ENCODE measurements at places on chromosomes 1 and 21.

- DNase-seq = no peak
Observed at GRCh38 chr21:41235201-41235600, 67.2 kb downstream of the BACE2 start.

DNA sequence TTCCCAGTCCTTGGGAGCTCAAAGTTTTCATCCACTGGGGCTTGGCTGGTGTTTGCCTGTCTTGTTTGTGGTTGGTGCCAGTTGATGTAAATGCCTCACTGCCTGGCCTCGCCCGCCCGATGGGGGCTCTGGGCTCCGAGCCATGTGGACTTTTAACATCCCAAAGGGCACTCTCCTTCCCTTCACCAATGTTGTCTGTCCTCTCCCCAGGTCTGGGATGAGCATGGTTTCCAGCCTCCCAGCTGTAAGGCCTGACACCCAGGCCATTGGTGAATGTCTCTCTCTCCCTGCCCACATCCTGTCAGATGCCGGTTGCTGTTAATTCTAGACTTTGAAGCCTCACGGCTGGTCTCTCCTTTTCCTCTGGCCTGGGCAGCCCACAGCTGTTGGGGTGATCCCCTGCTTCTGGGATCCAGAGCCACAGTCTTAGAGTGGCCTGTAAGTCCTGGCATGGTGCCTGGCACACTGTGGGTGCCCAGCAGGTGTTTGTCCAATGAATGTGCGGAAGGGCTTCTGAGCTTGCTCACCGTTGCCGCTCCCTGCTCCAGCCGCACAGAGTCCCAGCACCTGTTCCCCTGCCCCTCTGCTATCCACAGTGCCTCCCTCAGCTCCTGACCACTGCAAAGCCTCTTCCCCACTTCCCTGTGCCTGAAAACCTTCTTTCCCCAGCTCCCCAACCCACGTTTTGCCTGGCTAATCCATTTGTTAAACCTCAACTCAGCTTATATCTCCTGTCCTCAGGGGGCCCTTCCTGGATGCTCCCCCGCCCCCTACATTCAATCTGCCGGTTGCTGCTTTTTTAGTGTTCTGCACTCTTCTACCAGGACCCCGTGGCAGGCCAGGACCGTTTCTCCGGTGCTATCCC lies 3.3 kb upstream of the C1orf174 start:
- no peak for DNase-seq

DNA sequence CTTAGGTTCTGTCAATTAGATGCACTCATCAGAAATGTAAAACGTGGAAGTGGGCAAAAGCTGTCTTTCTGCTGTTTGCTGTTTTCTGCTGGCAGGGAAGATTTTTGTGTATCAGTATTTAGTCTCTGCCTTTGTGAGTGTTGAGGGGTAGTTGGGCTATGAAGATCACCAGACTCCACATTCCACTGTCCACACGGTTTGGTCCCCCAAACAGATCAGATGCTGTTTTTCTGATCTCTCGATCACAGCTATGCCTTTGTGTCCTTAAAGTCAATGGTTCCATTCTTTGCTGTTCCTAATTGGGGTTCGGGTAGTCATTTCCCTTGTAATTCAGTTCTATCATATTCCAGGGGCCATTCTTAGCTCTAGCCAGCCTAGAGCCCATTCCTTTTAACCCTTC lies 27.0 kb upstream of the NPL start:
- DNase-seq = no peak

DNA sequence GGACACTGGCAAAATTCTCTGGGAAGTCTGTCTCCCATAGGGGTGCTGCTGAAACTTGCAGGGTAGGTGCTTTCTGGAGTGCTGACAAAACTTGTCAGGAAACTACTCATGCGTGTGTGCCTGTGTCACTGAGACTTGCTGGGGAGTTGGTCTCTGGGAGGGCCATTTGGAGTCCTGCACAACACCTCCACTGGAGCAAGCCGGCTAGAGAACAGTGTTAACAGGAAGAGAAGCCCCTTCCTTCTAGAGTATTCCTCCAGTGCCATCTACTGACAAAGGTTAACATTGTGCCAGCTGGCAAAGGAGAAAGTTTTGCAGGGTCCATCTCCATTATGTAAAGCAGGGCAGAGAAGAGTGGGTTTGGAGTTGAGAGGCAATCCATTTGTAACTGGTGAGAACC lies 30.0 kb downstream of the ZMYM4 start:
- no peak for DNase-seq

GRCh38 chr1:64127297-64127696 lies 76.1 kb upstream of the UBE2U start:
- DNase-seq = no peak

DNA sequence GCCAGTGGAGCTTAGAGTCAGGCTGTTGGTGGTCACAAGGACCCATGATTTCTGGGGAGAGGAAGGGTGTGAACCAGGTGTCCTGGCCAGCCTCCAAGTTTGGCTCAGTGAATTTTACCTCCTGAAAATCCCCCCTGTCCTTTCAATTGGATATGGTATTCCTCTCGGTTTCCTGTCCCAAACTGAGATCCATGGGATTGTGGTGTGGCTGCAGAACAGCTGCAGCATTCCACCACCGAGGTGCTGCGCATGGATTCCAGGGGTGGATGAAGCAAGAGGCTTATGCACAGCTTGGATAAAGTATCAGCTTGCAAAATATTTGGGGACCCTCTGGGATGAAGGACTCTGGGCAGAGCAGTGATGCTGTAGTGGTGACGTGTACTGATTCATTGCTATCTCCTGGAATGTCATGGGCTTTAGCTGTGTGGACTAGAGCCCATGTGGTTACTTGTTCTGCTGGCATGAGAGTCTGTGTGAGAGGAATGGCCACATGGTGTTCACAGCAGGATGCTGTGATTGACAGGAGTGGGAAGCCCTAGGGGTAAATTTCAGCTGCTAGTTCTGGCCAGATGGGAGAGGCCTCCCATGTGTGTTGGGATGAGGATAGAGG lies 148.7 kb upstream of the SPAG17 start:
- no peak for DNase-seq

GRCh38 chr1:84704872-84705417 lies 14.7 kb upstream of the SSX2IP start:
- no peak for DNase-seq

GRCh38 chr21:46229133-46229922 lies 754 bp upstream of the LSS start:
- DNase-seq = no peak

DNA sequence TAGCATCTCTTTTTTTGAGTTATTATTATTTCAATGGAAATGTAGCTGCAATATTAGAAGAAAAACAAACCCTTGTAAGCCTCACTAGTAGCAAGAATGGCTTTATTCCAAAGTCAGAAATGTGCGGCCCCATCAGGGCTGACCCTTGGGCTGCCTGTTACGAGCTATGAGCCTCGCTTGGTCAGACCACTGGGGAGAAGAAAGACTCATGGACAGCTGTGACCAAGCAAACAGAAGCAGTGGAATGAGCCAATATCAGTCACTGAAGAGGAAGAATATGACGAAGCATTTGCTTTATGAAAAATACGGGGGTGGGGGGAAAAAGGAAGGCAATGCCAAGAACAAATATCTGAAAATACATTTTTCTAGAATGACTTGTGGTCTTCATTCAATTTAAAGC lies 504.5 kb downstream of the LMO4 start:
- no peak for DNase-seq

- DNase-seq = no peak
Observed at GRCh38 chr1:116766616-116767469, 12.6 kb downstream of the CD2 start.

- no peak for DNase-seq
Observed at GRCh38 chr1:113036639-113037321, 36.2 kb upstream of the LRIG2 start.

GRCh38 chr1:217067642-217068041 lies 344.4 kb upstream of the ESRRG start:
- DNase-seq = no peak

- no peak for DNase-seq
Observed at GRCh38 chr21:46297338-46298271, 11.5 kb downstream of the YBEY start.

DNA sequence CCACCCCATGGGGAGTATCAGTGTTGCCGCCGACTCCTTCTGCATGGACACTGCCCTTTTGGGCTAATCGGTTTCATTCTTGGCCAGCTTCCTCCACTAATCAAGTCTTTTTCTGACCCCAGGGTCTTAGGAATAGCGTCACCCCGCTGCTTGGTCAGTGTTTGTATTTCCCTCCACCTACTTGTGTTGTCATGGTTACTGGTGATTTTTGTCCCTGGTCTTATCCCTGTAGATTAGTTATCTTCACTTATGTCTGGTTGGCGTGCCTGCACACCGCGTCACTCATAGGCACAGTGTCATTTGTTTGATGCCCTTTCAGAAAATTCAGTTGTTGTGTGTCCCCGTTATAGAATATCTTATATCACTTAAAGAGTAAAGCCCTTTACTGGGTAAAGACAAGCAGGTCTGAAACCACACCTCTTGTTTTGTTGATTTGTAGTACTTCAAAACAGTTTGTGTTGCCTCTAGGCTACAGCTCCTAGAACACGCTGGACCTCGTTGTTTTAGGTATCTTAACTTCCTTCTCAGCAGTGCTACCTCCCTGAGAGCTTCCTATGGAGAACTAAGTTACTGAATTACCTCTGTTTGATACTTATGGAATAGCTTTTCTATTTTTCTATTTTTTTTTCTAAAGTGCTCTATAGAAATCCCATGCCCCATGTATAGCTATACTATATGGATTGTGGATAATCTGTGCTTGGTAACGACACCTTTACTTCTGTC lies 868 bp downstream of the PPP1R12B start:
- DNase-seq = peak; percentile 8

GRCh38 chr21:45596704-45597318 lies 46.7 kb upstream of the PCBP3 start:
- DNase-seq = no peak

GRCh38 chr1:31476891-31477846 lies 64.2 kb downstream of the SERINC2 start:
- DNase-seq = no peak

- no peak for DNase-seq
Observed at GRCh38 chr21:36126621-36127110, 8.2 kb upstream of the CBR3 start.

GRCh38 chr1:171739656-171740055 lies 2.2 kb downstream of the VAMP4 start:
- DNase-seq = no peak

DNA sequence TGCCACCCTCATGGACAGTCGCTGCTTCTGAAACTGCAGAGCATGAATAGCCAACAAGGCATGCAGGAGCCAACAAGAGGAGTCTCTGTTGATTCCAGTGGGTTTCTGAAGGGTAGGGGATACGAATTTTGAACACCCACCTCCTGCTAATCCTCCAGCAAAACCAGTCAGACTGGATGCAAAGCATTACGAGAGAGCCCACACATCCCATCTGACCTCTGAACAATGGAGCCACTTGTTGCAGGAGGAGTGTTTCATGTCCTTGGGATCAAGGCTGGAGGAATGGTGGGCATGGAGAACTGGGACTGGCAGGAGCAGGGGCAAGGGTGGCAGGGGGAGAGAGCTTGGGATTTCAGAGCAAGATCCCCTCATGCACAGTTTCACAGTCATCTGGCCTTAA lies 1.6 kb downstream of the VTCN1 start:
- no peak for DNase-seq

GRCh38 chr1:200619894-200620272 lies 668 bp downstream of the KIF14 start:
- no peak for DNase-seq

DNA sequence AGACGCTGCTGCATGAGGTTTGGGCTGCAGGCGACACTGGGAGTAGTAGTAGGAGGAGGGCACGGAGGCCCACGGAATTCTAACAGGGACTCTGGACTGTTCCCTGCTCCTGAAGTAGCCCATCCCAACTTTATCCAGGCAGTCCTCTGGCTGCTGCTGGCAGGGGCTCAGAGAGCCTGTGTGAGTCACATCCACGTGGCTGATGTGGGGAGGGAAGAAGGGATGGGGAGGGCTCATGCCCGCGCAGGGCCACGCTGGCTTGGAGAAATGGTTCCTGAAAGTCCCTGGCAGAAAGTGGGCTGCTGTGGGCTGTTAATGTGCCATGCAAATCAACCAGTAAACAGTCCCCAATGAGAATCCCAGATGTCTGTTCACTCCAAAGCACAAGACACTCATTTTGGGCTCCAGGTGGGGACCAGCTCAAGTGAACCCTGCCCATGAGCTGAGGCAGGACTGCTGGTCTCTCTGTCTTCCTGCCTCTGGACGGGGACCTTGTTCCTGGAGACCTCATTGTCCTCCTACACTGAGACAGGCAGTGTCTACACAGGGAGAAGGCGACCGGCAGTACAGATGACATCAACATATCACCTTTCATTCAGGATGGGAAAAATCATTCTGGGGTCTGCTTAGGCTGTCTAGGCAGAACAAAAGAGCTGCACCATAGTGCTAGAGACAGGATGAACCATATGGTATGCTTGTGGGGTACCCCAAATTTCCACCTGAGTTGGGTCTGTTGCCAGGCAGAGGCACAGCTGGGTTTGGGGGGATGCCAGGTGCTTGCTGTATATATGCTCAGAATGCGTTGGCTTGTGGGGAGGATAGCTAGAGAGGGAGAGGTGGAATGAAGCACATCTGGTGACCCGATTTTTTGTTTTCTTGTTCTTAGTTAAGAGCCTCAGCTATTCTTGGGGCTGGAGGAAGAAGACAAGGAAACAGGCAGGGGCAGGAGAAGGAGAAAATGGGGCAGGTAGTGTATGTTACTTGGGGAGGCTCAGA lies 57.9 kb upstream of the FMOD start:
- peak; percentile 68 for DNase-seq

- no peak for DNase-seq
Observed at GRCh38 chr1:98035602-98036002, 114.8 kb upstream of the DPYD start.

- DNase-seq = peak; percentile 39
Observed at GRCh38 chr1:87331365-87332241, 2.9 kb downstream of the LMO4 start.

- no peak for DNase-seq
Observed at GRCh38 chr1:14156543-14156942, 441.9 kb upstream of the KAZN start.

DNA sequence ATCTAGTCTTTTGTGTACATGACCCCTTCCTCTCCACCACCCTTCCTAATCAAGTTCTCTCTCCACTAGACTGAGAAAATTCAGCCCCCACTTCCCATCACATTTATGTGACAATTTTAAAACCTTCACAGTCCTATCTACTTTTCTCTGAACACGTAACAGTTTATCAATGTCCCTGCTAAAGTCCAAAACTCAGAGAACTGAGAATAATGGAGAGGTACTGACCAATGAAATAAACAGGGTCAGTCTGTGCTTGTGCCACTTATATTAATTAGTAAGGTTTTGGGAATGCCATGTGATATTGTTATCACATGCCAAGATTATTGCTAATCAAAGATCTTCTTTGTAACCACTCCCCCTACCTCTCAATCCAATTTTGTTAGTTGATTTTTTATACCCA lies 164.2 kb upstream of the KIAA0040 start:
- no peak for DNase-seq

DNA sequence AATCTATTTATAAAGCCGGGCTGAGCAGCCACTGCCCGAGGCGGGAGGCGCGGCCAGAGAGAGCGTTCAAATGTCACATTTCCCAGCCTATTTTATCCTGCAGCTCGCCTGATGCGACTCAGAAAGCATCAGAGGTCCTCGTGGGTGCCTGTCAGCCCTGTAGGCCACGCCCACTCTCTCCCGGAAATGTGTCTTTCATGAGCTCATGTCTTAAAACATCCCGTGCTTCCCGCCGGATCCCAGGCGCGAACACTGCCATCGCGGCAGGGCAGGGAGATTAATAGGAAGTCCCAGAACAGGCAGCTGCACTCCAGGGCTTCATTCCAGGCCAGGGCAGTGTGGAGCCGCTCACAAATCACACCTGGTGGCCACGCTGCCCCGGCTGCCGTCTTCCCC lies 117.5 kb downstream of the PRDM16 start:
- peak; percentile 90 for DNase-seq
